ENCODE measurements at places on chromosomes 1 and 21. TPM values are rescaled to one million over a fixed set of nuclear protein-coding genes. Genes with fewer than 3 reads are reported as not detected.

TRIM58 gene
- 1.4 TPM for total RNA-seq

OLIG2 gene
- total RNA-seq = 0.33 TPM

DSTYK gene
- 12.2 TPM for total RNA-seq

HFM1 gene
- 2.5 TPM for total RNA-seq

SLC5A3 gene
- total RNA-seq = 7.6 TPM

DNA sequence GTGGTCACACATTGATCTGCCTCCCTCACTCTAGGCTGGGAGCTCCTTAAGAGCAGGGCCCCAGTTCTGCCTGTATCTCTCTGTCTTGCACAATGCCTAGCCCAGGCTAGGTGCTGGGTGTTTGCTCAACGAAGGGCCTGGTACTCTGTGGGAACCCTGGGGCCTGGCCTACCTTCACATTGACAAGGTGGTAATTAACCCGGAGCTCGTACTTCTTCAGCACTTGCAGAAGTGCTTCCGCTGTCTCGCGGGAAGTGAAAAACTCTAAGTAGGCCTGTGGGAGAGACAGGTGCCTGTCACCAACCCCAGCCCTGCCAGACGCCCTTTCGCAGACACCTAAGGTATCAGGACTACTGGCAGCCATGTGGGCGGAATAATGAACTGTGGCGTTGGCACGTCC, 13.7 kb downstream of the MTHFR start:
- no peak overlapping the region for H3K27ac ChIP-seq
- peaks cover 2% of the 10 kb centered on the region for H3K4me1 ChIP-seq
- DNase-seq = no peak
- H3K27me3 ChIP-seq = peaks cover 14% of the 10 kb centered on the region

- peak; percentile 88 for DNase-seq
- H3K27me3 ChIP-seq = no peaks in the 10 kb centered on the region
- peaks cover 7% of the 10 kb centered on the region for H3K4me1 ChIP-seq
- H3K36me3 ChIP-seq = no peaks in the 10 kb centered on the region
- no peak overlapping the region for H3K4me3 ChIP-seq
Observed at GRCh38 chr1:7646981-7647901, 123.9 kb upstream of the VAMP3 start.

DNA sequence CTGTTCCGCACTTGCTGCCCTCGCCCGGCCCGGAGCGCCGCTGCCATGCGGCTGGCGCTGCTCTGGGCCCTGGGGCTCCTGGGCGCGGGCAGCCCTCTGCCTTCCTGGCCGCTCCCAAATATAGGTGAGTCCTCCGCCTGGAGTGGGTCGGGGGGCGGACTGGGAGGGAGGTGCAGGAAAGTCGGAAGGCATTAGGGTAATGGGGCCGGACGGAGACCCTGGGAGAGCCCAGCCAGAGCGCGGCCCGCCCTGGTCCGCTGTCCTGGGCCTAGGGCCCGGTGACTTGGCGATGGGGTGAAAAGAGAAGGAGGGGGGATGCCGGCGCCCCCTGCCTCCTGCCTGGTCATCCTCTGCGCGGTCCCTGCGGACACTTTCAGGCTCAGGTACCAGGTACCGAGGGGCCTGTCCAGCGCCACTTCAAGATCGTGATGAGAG, 243 bp downstream of the ADAM15 start:
- H3K4me3 ChIP-seq = peak overlapping the region; percentile 97
- H3K4me1 ChIP-seq = peaks cover 44% of the 10 kb centered on the region
- no peak overlapping the region for H3K27ac ChIP-seq
- H3K36me3 ChIP-seq = peaks cover 17% of the 10 kb centered on the region
- H3K27me3 ChIP-seq = peaks cover 17% of the 10 kb centered on the region
- no peak for DNase-seq

DNA sequence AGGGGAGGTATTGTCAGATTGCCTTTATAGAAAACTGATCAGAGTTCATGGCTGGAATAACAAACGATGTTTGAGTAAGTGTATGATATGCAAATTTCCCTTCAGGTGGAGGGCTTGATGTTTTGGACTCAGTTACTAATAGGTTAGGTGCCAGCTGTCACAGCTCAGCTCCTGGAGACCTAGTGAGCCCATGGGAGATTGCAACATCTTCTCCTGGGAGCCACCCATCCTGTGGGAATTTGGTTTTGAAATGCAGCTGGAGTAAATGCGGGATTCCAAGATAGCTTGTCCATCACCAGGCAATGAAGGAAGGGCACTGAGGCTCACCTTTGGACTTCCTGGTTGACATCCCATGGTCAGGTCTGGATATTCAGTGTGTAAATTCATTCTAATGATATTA, 211.4 kb upstream of the NRIP1 start:
- no peaks in the 10 kb centered on the region for H3K36me3 ChIP-seq
- no peak overlapping the region for H3K4me3 ChIP-seq
- DNase-seq = no peak
- peaks cover 2% of the 10 kb centered on the region for H3K27me3 ChIP-seq
- H3K27ac ChIP-seq = no peak overlapping the region

- DNase-seq = no peak
- H3K4me1 ChIP-seq = peaks cover 2% of the 10 kb centered on the region
- H3K36me3 ChIP-seq = peaks cover 6% of the 10 kb centered on the region
- H3K4me3 ChIP-seq = no peak overlapping the region
- H3K27ac ChIP-seq = no peak overlapping the region
- no peaks in the 10 kb centered on the region for H3K27me3 ChIP-seq
Observed at GRCh38 chr1:204241050-204241449, 27.3 kb upstream of the GOLT1A start.

GRCh38 chr1:234997201-234997895, 131.3 kb downstream of the TOMM20 start:
- H3K4me1 ChIP-seq = peaks cover 32% of the 10 kb centered on the region
- no peak overlapping the region for H3K27ac ChIP-seq
- no peak for DNase-seq
- no peaks in the 10 kb centered on the region for H3K36me3 ChIP-seq
- H3K27me3 ChIP-seq = peaks cover 4% of the 10 kb centered on the region

DNA sequence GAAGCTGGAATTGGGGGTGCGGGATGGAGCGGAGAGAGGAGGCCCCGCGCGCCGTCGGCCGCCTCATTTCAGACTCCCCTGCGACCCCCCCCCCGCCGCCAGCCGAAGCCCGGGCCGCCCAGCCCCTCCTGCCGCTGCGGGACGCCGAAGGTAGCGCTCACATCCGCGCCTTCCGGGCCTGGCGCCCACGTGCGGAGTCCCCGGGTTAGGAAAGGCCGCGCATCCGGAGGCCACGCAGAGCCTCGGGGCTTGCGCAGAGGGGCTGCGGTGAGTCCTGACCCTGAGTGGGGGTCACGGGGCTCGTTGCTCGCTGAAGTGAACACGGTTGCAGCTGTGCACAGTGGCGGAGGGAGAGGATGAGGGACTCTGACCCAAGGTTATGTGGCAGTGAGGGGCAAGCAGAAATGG, 552 bp upstream of the ZNF496 start:
- H3K27me3 ChIP-seq = peaks cover 32% of the 10 kb centered on the region
- peaks cover 54% of the 10 kb centered on the region for H3K36me3 ChIP-seq
- H3K4me3 ChIP-seq = peak overlapping the region; percentile 86
- peak overlapping the region; percentile 89 for H3K27ac ChIP-seq
- DNase-seq = peak; percentile 69

DNA sequence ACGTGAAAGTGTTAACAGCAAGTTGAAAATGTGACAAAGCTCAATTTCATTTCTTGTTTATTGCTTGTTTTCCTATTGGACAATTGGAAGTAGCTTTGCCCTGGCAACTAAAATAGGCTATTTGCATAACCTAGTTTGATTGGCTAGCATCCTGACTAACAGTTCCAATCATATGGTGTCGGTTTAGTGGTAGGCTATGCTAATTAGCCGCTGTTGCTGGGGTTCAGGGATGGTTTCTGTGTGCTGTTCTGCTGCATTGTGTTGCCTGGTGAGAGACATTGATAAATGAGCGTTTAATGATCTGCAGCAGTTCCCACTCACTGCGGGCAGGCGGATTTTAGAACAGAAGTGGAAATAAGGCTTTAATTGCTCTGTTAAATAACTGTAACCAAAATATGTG, 68.5 kb downstream of the DYRK1A start:
- H3K36me3 ChIP-seq = peaks cover 12% of the 10 kb centered on the region
- peak; percentile 61 for DNase-seq
- no peaks in the 10 kb centered on the region for H3K27me3 ChIP-seq
- no peak overlapping the region for H3K27ac ChIP-seq
- peaks cover 23% of the 10 kb centered on the region for H3K4me1 ChIP-seq

DNA sequence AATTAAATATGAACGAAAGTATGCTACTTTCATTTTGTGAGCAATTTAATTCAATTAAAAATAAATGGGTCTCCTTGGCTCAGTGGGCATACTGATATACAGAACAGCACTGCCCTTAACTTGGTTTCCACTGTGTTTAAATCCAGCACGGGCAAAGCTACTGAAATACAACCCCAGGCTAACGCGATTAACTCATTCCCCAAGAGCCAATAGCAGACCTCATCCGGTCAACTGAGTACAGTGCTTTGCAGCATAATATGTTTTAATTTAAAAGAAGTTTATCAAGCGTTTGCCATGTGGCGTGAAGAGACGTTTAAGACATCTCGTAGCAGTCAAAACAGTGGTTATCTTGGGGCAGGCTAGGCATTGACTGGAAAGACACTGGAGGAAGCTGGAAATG, 118.6 kb downstream of the PROX1 start:
- H3K4me1 ChIP-seq = peaks cover 16% of the 10 kb centered on the region
- H3K27ac ChIP-seq = no peak overlapping the region
- no peak for DNase-seq
- H3K4me3 ChIP-seq = no peak overlapping the region
- H3K27me3 ChIP-seq = peaks cover 2% of the 10 kb centered on the region
- peaks cover 4% of the 10 kb centered on the region for H3K36me3 ChIP-seq

GRCh38 chr21:46082963-46083790, 14.7 kb upstream of the COL6A2 start:
- no peak for DNase-seq
- H3K36me3 ChIP-seq = no peaks in the 10 kb centered on the region
- H3K27ac ChIP-seq = no peak overlapping the region
- H3K4me3 ChIP-seq = no peak overlapping the region

DNA sequence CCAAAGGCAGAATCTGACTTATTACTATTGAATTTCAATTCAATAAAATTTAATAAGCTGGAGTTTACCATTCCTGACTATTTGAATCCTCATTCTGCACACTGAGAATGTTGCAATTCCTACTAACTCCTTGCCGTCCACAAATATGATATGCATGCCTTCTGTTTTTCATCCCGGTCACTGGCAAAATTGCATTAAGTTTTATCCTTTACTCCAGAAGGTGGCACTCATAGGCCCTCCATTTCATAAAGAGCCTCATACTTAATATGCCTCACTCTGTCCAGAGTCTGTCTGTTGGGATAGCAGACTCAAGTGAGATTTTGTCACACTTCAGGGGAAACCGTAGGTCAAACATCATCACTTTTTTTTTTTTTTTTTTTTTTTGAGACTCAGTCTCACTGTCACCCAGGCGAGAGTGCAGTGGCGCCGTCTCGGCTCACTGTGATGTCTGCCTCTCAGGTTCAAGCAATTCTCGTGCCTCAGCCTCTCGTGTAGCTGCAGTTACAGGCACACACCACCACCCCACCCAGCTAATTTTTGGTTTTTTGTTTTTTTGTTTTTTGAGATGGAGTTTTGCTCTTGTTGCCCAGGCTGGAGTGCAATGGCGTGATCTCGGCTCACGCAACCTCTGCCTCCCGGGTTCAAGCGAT, 27.3 kb downstream of the F11R start:
- H3K4me1 ChIP-seq = peaks cover 32% of the 10 kb centered on the region
- H3K4me3 ChIP-seq = no peak overlapping the region
- peaks cover 15% of the 10 kb centered on the region for H3K27me3 ChIP-seq
- no peak for DNase-seq

- H3K4me1 ChIP-seq = peaks cover 59% of the 10 kb centered on the region
Observed at GRCh38 chr1:54403808-54404261, 2.4 kb downstream of the SSBP3 start.

DNA sequence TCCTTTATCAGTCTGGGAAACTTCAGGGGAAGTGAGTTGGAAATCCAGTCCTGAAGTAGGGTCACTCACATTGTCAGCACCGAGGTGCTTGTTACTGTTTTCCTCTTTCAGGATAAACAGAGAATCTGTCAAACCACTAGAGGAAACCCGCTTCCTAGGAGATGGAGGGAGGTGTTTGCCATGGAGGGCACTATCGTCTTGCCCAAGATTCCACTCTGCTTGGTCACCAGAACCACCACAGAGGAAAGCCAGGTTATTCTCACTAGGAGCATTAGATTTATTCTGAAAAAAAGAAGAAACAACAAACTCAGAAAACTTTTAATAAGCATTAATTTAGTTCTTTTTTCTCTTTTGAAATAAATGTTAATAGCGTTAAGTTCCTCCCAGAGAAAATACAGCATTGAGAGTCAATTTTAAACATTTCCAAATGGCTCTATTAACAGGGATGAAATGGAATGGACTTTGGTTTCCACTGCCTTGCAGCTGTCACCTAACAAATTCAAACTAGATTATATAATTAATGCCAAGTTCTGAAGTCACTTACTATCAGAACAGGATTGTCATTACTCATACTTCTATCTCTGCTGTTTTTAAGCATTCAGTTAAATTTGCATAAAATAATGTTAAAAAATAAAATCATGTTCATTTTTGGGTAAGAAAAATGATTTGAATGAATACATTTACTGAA, 242.8 kb downstream of the CRB1 start:
- no peak for DNase-seq
- no peak overlapping the region for H3K4me3 ChIP-seq
- no peaks in the 10 kb centered on the region for H3K4me1 ChIP-seq
- no peak overlapping the region for H3K27ac ChIP-seq
- H3K36me3 ChIP-seq = no peaks in the 10 kb centered on the region
- no peaks in the 10 kb centered on the region for H3K27me3 ChIP-seq

DNA sequence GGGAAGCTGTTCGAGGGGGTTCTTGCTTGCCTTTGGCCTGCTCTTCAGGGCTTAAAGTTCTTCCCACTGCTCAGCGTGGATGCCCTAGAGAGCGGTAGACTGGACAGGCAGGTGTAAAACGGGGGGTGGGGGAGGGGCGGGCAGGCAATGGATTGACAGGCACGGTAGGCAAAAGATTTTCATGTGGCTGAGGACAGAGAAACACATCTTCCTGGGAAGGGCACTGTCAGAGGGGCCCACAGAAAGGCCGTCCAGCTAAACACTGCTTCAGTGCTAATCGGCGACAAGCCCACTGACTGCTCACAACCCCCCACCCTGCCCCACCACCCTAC, 412 bp downstream of the ABCA4 start:
- H3K4me1 ChIP-seq = peaks cover 37% of the 10 kb centered on the region
- peaks cover 14% of the 10 kb centered on the region for H3K27me3 ChIP-seq

DNA sequence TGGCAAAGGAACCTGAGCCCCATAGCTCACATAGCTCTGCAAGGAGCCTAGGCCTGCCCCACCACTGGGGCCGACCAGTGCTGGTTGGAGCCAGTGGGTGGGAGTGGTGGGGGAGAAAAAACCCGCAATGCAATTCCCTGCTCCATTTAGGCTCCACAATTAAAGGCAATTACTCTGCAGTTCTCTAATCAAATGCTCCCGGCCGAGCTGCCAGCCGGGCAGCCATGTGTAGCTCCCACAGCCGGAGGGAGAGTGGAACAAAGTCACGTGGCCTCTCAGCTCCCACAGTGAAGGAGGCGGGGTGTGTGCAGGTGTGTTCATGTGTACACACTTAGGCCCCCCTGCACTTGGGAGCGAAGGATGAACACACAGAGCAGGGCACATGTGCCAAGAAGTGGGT, 81.6 kb downstream of the KIRREL1 start:
- no peak overlapping the region for H3K4me3 ChIP-seq
- H3K36me3 ChIP-seq = peaks cover 37% of the 10 kb centered on the region
- peaks cover 16% of the 10 kb centered on the region for H3K27me3 ChIP-seq
- no peak for DNase-seq

Measured in endothelial cell (in vitro differentiated cells).